Globus pallidus (tissue), 1 donor: ENCODE measurements at places on chromosomes 3 and 15.

- no peak for DNase-seq
Observed at GRCh38 chr3:121736112-121736511, 13.4 kb downstream of the GOLGB1 start.

DNA sequence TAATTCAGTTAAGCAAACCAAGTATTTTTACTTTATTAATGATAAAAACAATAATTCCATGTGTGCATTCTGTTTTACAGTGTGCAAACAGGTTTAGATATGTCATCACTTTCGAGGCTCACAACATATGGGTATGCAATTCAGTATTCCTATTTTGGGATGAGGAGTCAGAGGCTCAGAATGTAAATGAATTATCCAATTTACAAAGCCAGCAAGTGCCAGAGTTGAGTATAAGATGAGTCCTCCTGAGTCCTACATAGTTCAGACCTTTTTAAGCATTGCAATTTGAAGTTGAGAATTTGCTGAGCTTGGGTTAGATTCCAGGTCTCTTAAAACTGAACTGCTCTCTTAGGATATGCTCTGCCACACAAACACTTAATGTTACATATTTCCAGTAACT, 424.2 kb upstream of the ROBO2 start:
- DNase-seq: no peak

DNA sequence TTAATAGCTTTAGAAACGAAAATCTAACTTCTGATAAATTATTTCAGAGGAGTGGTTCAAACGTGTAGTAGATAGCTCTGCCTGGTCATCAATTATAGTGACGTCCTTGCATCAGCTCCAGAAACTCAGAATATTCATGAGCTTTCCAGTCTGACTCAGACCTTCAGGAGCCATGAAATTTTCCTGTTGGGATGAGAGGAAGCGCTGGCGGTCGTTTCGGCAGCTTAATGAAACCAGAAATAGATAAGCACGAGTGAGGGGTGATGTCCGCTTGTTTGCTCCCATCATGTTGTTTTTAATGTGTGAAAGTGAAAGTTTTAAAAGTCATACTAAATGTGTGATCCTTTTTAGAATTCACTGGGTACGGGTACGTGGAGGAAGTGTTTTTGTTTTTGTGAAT, 141.1 kb downstream of the PGPEP1L start:
- no peak for DNase-seq

GRCh38 chr15:78790027-78790426, 21.2 kb downstream of the ADAMTS7 start:
- no peak for DNase-seq

DNA sequence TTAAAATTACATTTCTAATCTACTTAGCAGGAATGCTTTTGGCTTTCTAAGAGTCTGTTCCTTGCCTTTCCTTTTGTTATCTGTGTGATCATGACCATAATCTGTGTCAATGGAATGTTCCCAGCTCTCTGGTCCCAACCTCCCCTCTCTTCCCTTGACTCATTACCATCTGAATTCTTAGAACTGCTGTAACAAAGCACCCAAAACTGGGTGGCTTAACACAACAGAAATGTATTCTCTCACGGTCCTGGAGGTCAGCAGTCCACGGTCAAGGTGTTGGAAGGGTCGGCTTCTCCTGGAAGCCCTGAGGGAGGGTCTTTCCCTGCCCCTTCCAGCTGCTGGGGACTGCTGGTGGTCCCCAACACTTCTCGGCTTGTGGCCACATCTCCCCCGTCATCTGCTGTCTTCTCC, 81.1 kb downstream of the LRRK1 start:
- no peak for DNase-seq

- no peak for DNase-seq
Observed at GRCh38 chr3:70840106-70840870, 527.9 kb upstream of the MDFIC2 start.

GRCh38 chr3:12455740-12456139, 28.5 kb upstream of the TSEN2 start:
- DNase-seq: no peak

- no peak for DNase-seq
Observed at GRCh38 chr3:190810957-190811356, 51.5 kb downstream of the GMNC start.

DNA sequence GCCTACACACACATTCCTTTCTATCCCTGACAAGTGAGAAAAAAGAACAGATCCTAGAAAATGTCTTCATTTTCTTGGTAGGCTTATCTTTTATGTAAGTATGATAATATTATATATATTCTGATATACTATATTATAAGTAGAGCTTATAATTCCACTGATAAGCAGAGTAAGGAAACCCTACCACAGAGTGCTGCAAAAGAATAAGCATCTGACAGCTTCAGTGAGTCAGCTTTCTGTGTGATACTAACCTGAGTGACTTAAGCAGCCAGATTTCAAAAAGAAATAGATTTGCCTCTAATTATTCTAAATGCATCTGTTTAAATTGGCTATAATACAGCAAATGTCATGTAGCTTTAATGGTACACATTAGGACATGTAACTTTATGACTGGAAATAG, 656.0 kb downstream of the MCTP2 start:
- no peak for DNase-seq

- no peak for DNase-seq
Observed at GRCh38 chr3:121231872-121232271, 313.9 kb downstream of the POLQ start.

GRCh38 chr3:119211193-119211592, 29.5 kb downstream of the B4GALT4 start:
- DNase-seq: no peak

DNA sequence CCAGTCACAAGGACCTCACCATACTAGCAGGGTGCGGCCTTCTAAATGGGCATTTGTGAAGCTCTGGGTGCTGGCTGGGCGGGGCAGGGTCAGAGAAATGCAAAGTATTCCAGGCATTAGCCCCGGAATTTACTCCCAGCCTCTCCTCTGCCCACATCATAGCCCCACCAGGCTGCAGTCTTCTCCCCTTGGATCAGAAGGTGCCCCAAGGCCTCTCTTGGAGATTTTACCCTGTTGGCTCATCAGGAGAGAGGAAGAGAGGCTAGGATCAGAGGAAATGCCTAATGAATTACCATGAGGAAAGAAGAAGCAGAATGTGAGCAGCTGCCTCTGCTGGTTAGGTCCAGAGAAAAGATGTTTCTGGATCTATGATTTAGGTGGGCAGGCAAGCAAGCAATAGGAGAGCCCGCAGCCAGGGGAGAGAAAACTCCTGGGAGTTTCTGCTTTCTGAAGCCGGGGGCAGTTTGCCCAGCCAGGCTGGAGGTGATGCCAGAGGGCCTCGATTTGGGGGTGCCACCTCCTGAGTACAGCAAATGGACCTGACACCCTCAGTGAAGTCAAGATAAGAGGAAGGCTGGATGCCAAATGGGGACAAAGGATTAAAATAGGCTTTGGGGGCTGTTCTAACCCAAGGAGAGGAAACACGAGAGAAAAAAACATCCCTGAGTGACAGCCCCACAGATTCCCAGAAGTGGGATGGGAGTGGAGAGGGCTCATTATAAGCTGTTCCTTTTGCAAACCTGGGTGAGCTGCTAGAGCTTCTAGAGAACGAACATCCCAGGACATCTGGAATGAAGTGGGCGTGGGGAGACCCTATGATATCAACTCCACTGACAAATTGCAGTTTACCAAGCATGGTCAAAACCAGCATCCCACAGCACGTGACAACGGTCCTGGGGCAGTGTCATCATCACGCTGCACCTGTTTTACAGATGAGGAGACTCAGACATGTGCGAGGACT, 65.4 kb downstream of the BDH1 start:
- no peak for DNase-seq

DNA sequence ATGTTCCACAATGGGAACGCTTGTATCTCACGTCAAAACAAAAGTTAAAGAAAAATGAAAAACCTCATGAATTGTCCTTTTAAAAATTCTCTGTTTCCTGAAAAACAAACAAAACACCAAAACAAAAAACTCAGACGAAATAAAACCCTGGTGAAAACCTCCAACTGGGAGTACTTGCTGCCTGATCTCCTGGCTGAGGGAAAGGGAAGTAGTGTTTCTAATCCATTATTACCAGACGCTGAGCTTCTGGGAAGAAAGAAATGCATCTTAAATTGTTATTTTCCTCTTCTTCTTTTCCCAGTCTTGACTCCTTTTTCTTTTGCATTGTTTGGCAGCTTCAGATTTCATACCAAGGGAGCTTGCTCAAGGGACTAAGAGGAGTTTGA, 243.2 kb upstream of the RGMA start:
- DNase-seq: no peak

DNA sequence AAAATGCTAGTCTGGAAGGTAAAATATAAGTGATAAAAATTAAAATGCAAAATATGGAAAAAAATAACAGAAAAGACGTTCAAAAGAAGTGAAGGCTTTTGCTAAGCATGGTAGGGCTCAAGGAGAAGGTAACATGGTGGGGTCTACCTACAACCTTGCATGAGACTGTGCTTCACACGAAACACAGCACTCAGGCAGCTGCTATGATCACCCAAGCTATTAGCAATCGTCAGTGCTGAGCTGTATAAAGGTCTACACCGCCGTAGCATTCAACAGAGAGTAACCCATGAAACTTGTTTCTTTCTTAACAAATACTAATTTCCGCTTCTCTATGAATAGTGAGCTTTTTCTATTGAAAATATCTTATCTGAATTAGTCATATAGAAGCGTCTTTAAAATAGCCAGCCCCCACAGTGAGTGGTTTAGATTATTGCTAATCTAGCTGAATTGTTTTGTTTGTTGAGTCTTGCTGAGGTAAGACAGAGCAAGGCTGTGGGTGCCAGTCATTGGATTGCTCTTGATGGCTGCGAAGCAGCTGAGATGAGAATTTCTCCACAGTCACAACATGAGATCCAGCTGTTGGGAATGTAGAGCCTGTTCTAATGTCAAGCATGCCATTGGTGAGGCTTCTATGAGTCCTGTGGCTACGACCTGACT, 230.0 kb downstream of the KLF13 start:
- DNase-seq: no peak

DNA sequence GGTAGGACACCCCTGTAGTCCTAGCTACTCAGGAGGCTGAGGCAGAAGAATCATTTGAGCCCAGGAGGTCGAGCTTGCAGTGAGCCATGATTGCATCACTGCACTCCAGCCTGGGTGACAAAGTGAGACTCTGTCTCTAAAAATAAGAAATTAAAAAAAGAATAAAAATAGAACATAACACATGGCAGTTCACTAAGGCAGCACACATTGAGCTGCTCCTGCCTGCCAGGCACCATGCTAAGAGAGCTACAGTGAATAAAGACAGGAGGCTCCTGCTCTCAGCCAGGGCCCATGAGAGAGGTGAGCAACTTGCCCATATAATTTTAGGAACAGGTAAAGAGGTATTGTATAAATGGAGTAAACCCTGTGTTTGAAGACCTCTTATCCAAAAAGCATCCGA, 54.3 kb downstream of the EBLN2 start:
- DNase-seq: no peak

GRCh38 chr3:23112491-23112890, 90.6 kb upstream of the UBE2E2 start:
- DNase-seq: no peak

GRCh38 chr15:89243046-89243690, 611 bp upstream of the FANCI start:
- no peak for DNase-seq

- DNase-seq: no peak
Observed at GRCh38 chr3:190552969-190553759, 39.3 kb downstream of the IL1RAP start.

- no peak for DNase-seq
Observed at GRCh38 chr3:48784426-48785120, 63.1 kb downstream of the PRKAR2A start.
